ENCODE measurements at places on chromosomes 3 and 15.

- DNase-seq: no peak
These were observed 84.2 kb downstream of the FOXP1 start for GRCh38 chr3:71499227-71499876.

DNA sequence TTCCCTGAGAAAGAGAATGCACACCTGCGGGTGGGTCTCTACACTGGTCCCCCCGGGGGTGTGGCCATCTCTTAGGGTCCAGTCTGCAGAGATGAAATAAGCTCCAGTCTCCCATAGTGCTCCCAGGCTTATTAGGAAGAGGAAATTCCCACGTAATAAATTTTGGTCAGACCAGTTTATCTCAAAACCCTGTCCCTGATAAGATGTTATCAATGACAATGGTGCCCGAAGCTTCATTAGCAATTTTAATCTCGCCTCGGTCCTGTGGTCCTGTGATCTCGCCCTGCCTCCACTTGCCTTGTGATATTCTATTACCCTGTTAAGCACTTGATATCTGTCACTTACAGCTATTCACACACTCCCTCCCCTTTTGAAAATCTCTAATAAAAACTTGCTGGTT lies 46.8 kb downstream of the OR5H15 start:
- DNase-seq: no peak

DNA sequence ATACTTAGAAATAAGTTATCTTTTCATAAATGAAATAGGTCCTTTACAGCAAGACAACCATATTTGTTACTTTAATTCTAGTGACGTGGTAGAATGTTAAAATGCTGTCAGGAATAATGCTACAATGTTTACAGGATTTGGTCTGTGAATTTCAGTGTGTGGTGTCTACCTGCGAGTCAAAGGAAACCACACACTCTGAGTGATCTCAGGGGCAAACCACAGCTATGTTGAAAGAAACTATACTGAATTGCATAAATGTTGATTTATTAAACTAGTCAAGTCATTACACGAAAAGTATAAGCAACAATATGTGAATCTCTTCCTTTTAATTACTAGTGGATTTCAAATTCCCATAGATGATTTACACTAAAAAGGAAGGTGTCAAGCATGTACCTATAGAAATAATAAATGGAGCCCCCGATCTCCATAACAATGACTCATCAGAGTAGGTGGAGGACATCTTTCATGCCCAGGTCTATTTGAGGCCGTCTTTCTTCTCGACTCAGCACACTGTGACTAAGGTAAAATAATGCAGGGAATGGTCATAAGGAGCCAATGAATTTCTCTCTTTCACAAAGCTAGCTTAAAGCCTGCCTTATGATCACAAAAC lies 463.0 kb downstream of the ERC2 start:
- peak; percentile 2 for DNase-seq

GRCh38 chr3:71166339-71167240 lies 416.9 kb downstream of the FOXP1 start:
- DNase-seq: no peak

GRCh38 chr15:39084674-39085530 lies 496.0 kb upstream of the THBS1 start:
- peak; percentile 22 for DNase-seq

DNA sequence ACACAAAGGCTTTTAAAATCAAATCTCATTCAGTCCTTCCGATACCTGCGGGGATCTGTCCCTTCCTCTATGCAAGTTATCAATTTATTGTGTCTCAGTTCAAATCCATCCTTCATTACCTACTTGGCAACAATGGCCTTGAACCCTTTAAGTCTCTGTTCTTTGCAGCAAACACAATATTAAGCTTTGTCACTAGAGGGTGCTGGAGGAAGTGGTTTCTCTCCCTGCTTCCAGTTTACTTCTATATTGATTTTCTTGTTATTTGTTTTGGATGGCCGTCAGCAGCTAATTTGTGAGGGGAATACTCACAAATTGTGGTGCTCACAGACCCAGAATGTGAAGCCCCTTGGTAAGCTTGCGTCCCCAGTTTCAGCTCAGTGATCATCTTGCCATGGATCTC lies 278.3 kb downstream of the FGF12 start:
- no peak for DNase-seq

- no peak for DNase-seq
These were observed 489.0 kb downstream of the NTRK3 start for GRCh38 chr15:87767516-87767915.

DNA sequence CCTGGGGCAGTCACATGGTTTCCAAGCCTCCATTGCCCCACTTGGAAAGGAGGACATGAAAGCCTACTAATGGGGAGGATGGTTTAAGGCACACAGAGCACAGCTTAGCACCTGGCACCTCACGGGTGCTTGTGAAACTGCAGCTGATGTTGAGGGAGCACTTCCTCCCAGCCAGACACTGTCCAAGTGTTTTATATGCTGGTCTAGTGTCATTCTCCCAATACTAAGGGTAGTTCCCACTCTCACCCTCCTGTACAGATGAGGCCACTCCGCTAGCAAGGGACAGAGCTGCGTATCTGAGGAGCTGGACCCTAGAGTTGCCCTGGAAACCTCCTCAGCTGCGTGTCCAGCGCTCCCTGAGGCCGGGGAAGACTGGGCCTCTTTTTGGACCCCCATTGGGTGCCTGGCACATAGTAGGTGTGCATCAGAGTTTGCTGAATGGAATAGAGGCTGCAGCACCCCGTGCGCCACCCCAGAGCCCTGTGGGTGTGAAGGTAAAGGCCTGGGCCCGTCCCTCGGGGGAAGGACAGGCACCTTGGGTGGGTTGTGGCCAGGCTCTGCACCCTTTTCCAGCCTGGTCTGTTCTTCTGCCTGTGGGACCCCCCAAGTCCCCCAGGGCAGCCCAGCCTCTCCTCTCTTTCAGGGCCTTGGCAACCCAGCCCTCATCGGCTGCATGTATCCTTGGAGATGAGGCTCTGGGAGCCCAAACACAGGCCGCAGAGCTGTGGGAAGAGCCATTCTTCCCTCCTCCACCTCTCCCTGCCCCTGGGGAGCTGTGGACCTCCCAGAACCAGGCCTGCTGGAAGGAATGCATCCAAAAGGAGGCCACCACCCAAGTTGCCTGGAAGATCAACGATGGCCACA lies 31.3 kb downstream of the DNASE1L3 start:
- DNase-seq: no peak

- DNase-seq: no peak
These were observed 271.0 kb downstream of the GABRG3 start for GRCh38 chr15:27241943-27242342.

DNA sequence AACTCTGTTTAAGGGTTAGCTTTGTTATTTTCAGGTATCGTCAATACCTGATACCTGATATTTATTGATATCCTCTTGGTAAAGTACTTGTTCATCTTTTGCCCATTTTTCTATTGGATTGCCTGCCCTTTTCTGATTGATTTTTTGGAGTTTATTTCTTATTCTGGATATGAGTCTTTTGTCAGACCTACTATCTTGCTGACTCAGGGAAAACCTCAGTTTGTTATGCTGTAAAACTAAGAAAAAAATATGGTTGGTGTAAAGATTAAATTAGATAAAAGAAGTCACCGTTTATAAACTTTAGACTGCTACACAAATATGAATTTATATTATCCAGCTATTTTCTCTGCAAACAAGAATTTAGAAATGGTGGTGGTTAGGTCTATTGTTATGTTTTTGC lies 65.9 kb downstream of the CHRNA7 start:
- no peak for DNase-seq

DNA sequence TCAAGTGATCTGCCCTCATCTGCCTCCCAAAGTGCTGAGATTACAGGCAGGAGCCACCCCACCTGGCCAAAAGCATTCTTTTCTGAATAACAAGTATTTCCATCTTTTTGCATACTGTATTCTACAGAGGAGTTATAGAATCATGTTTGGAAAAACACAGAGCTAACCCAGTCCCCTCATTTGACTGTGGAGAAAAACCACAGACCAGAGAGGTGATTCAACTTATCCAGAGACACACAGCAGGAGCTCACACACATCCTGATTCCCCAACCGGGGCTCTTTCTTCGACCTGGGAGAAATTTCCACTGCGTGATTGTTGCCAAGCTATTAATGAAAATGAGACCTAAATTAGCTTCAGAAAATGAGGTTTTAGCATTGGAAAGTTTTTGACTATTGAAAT lies 176.1 kb upstream of the TLE3 start:
- no peak for DNase-seq

DNA sequence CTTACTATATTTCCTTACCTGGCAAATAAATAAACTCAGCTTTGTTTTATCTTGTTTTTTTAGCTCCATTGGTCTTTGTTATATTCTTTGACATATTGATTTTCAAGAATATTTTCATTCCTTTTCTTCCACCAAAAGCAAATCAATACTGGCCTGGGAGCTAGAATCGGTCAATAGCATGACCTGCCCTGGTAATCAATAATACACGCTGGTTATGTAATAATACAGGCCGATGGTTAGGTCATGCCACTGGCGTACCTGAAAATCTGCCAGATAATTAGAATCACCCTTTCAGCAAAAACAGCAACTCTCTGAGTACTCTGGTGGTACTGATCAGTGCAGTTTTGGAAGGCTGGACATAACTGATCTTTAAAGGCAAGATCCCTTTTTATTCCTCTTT lies 39.9 kb downstream of the PEAK1 start:
- DNase-seq: no peak

DNA sequence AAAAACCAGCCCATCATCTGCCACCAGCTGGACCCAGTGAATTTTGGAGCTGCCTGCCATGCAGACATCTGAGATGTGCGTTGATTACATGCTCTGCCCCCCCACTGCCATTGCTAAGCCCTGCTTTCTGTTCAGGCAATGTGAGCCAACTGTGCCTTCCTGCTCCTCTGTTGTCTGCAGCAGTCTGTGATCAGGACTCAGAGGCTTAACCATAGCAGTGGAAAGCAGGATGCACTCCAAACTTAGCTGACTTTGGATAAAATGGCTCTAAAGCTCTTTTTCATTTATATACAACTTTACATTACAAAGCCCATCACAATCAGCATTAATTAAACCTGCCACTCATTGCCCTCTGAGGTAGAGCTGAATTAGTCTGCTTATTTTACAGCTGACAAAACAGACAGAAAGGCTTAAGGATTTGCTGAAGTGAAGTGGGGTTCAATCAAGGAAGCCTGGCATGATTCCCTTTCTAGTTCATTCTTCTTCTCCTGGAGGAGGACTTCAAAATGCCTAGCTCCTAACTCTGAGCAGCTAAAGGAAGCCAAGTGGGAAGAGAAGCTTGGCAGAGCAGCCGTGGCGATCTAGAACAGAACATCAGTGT lies 15.7 kb upstream of the RPS27L start:
- DNase-seq: no peak

DNA sequence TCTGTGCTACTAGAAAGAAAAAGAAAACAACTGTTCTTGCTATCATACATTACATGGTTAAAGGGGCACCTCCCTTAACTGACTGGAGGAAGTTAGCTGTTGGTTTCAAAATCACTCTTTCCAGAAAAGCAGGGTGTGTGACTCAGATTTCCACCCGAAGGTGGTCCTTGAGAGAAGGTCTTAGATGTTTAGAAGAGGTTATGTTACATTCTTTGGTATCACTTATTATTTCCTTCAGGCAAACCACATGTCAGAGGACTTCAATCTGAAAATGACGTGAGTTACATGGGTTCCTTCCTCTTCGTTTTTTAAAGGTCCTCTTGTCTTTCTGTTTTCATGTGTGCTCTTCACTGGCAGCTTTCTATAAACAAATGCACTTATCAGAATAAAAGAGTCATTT lies 307.9 kb upstream of the CBLB start:
- peak; percentile 47 for DNase-seq

DNA sequence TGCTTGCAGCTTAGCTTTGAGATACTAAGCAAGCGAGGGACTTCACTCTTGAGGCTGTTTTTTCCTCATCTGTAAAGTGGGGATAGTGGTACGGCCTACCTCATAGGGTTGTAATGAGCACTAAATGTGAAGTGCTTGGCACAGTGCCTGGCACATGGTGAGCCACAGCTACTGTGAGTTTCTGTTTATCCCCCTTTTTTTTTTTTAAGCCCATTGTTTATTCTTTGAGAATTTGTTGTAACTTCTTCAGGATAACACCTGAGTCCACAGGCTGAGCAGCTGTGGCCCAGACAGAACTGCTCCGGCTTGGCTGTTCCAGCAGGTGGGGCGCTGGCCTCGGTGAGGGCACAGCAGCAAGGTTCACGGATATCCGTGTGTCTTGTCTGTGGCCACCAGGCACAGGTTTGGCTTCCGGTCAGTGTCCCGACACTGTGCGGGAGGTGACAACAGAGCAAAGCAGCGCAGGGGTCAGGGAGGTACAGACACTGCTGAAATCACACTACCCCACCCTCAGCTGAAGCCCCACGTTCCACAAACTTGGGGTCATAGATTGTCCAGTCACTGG lies 7.3 kb upstream of the ISG20 start:
- no peak for DNase-seq

DNA sequence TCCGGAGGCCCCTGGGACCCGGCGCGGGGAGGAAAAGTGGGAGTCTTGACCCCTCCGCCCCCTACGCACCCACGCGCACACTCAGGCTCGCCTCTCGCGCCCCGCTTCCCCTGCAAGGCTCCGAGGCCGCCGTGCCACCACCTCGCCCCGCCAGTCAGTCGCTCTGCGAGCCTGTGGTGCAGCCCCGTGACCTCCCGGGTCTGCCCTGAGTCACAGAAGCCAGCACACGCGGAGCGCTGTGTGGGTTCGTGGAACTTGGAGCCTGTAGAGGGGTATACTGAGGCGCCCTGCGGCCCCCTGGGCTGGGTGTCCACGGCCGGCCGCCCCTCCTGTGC lies 380 bp upstream of the ALS2CL start:
- no peak for DNase-seq

DNA sequence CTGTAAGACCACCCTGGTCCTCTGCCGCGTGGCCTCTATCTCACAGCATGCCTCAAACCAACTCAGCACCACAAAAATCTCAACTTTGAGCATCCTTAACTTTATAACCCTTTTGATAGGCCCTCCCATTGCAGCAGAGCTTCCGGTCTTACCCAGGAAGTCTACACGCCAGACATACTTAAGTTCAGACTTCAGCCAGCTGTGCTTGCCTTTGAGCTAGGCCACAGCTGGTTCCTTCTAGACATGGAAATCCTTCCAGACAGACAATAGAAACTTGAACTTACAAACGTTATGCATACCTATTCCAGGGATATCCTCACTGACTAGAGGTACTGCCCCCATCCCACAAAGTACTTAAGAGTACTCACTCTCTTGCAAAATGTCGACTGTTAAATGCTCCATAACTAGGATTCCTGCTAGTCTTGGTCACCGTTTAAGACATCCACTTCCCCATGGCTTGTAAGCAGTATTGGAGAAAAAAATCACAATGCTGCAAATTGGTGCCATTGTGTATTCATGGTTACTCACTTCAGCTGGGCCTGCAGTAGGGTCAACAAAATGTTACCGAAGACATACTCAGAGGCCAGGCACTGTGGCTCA lies 183.5 kb downstream of the TBL1XR1 start:
- DNase-seq: no peak

GRCh38 chr3:112117841-112118571 lies 15.0 kb downstream of the GCSAM start:
- no peak for DNase-seq

DNA sequence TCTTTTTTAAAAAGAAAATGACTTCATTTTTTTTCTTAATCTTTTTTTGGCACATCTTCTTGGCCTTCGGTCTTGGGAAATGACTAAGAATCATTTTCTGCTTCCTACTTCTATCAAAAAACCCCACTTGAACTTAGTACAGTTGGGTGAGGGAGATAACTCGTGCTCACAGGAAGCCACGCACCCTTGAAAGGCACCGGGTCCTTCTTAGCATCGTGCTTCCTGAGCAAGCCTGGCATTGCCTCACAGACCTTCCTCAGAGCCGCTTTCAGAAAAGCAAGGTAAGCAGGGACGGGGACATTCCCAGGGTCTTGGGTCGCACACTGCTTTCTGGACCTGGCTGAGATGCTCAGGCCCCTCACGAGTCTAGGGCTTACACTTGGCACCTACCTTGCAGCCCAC lies at the start of gene CCR4:
Gene CCR4, plus strand, starts transcription at position 235 of the 402 bp plus-strand sequence. CDS start 1,779 bp downstream, outside the sequence.
- no peak for DNase-seq

Measured in NK-92 treated with Interleukin-12 subunit alpha and Interleukin-12 subunit beta, amount 100 ng/mL, for 24 hours (cell line).